Motor neuron (in vitro differentiated cells): ENCODE measurements at places on chromosomes 16 and 17. TPM values are rescaled to one million over a fixed set of nuclear protein-coding genes. Genes with fewer than 3 reads are reported as not detected.

Gene ADAMTS18
- 2.9 and 4.1 TPM in 2 replicates for total RNA-seq

Gene DNAI2
- 1.9 and 3.5 TPM in 2 replicates for total RNA-seq

Gene CHTF18
- 18.5 and 19.1 TPM in 2 replicates for total RNA-seq

Gene ZPBP2
- total RNA-seq, result not detected in 2 replicates

Gene CA5A
- total RNA-seq, result 0.05 and 0.19 TPM in 2 replicates

Gene KRTAP9-4
- not detected in 2 replicates for total RNA-seq

Gene HSPB9
- total RNA-seq, result 0.21 TPM in 1 of 2 replicates, not detected in the other

Gene PERCC1
- not detected in 2 replicates for total RNA-seq

Gene STX1B
- 0.45 and 1.2 TPM in 2 replicates for total RNA-seq

Gene CCL1
- not detected in 2 replicates for total RNA-seq

Gene NPIPA8
- not detected in 2 replicates for total RNA-seq

Gene RAB11FIP4
- 23.0 and 26.5 TPM in 2 replicates for total RNA-seq

Gene CPNE7
- 2.2 and 2.3 TPM in 2 replicates for total RNA-seq

Gene APOBR
- 0.05 and 0.25 TPM in 2 replicates for total RNA-seq

Gene OTOP2
- total RNA-seq, result 0.15 TPM in 1 of 2 replicates, not detected in the other

Gene SLC38A8
- not detected in 2 replicates for total RNA-seq

Gene RRAD
- 0.83 and 1.0 TPM in 2 replicates for total RNA-seq

Gene DNAH2
- 2.4 and 3.6 TPM in 2 replicates for total RNA-seq

Gene KRTAP4-1
- 0.85 TPM in 1 of 2 replicates, not detected in the other for total RNA-seq

Gene STAT5B
- 27.2 and 33.4 TPM in 2 replicates for total RNA-seq

Gene CFDP1
- total RNA-seq, result 116 and 117 TPM in 2 replicates

Gene KCNG4
- 0.18 and 0.31 TPM in 2 replicates for total RNA-seq

Gene ADGRG3
- total RNA-seq, result 0.19 and 0.22 TPM in 2 replicates

Gene TMEM114
- total RNA-seq, result not detected in 2 replicates

Gene KRT24
- 0.10 TPM in 1 of 2 replicates, not detected in the other for total RNA-seq

Gene GUCY2D
- total RNA-seq, result 1.00 and 1.5 TPM in 2 replicates

Gene ZP2
- total RNA-seq, result 0.73 TPM in 1 of 2 replicates, not detected in the other

Gene BLTP2
- total RNA-seq, result 114 and 123 TPM in 2 replicates

Gene WSCD1
- 20.9 and 22.9 TPM in 2 replicates for total RNA-seq

Gene PCGF2
- total RNA-seq, result 16.8 and 17.8 TPM in 2 replicates

Gene OR2C1
- 0.21 and 0.32 TPM in 2 replicates for total RNA-seq

Gene HOXB1
- 6.4 and 7.1 TPM in 2 replicates for total RNA-seq

Gene EFCAB5
- 0.27 TPM in 1 of 2 replicates, not detected in the other for total RNA-seq

Gene DPEP1
- 0.23 and 0.31 TPM in 2 replicates for total RNA-seq

Gene GNAO1
- 46.5 and 63.8 TPM in 2 replicates for total RNA-seq

Gene PRKCA
- total RNA-seq, result 5.6 and 8.4 TPM in 2 replicates

Gene ZFP3
- total RNA-seq, result 0.41 and 0.70 TPM in 2 replicates

Gene CA7
- total RNA-seq, result 1.0 TPM in 1 of 2 replicates, not detected in the other

Gene TMEM238L
- total RNA-seq, result not detected in 2 replicates

Gene NECAB2
- 23.4 and 31.4 TPM in 2 replicates for total RNA-seq

Gene SLC2A4
- 0.38 and 0.59 TPM in 2 replicates for total RNA-seq

Gene OR3A3
- total RNA-seq, result 0.39 and 0.47 TPM in 2 replicates

Gene SEZ6
- total RNA-seq, result 1.3 and 1.5 TPM in 2 replicates

Gene SYCE1L
- 4.2 and 7.6 TPM in 2 replicates for total RNA-seq

Gene EMP2
- 17.9 and 18.2 TPM in 2 replicates for total RNA-seq

Gene TBC1D28
- 0.10 and 0.41 TPM in 2 replicates for total RNA-seq

Gene NPIPA5
- total RNA-seq, result 5.3 and 7.4 TPM in 2 replicates

Gene DHRS7C
- total RNA-seq, result not detected in 2 replicates

Gene TEX14
- total RNA-seq, result 0.43 and 0.97 TPM in 2 replicates

Gene ASGR1
- 1.2 and 1.6 TPM in 2 replicates for total RNA-seq

Gene CIBAR2
- total RNA-seq, result 0.37 and 0.57 TPM in 2 replicates

Gene TBC1D3K
- total RNA-seq, result not detected in 2 replicates

Gene FNDC8
- total RNA-seq, result 0.20 TPM in 1 of 2 replicates, not detected in the other

Gene MILR1
- total RNA-seq, result 1.3 and 3.1 TPM in 2 replicates

Gene CYGB
- total RNA-seq, result 0.53 and 0.73 TPM in 2 replicates

Gene HID1
- total RNA-seq, result 13.9 and 14.8 TPM in 2 replicates

Gene INTS2
- 11.6 and 11.9 TPM in 2 replicates for total RNA-seq
